ENCODE measurements at places on chromosomes 16 and 17. TPM values are rescaled to one million over a fixed set of nuclear protein-coding genes. Genes with fewer than 3 reads are reported as not detected.
A peak's percentile ranks its signal among the peaks of the same experiment; 100 is the strongest.

DNA sequence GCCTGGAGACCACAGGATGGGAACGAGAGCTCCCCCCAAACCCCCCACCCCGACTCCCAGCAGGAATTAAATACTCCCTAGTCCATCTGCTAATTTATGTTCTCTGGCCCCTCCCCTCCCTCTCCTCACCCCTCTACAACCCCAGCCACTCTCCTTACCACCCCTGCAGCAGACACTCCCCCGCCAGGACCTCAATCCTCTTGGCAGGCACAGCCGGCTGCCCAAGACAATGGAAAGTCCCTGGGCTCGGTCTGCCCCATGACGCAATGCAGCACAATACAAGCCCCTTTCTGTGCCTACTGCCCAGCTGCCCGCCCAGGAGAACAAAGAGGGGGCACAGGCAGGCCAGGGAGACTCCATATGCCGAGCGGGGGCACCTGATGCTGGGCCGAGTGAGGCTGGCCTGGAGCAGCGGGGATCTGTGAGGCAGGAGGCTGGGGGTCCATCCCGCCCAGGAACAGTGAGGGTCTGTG lies 30.3 kb upstream of the CDC42EP4 start:
- peaks cover 53% of the 10 kb centered on the region for H3K4me1 ChIP-seq
- H3K36me3 ChIP-seq, result no peaks in the 10 kb centered on the region
- H3K4me3 ChIP-seq, result no peak overlapping the region
- peak; percentile 88 for DNase-seq
- no peaks in the 10 kb centered on the region for H3K27me3 ChIP-seq

GRCh38 chr16:85608515-85608885 lies 4.6 kb upstream of the GSE1 start:
- peaks cover 13% of the 10 kb centered on the region for H3K4me1 ChIP-seq
- H3K27ac ChIP-seq, result no peak overlapping the region
- no peaks in the 10 kb centered on the region for H3K36me3 ChIP-seq
- H3K4me3 ChIP-seq, result no peak overlapping the region
- H3K27me3 ChIP-seq, result no peaks in the 10 kb centered on the region

DNA sequence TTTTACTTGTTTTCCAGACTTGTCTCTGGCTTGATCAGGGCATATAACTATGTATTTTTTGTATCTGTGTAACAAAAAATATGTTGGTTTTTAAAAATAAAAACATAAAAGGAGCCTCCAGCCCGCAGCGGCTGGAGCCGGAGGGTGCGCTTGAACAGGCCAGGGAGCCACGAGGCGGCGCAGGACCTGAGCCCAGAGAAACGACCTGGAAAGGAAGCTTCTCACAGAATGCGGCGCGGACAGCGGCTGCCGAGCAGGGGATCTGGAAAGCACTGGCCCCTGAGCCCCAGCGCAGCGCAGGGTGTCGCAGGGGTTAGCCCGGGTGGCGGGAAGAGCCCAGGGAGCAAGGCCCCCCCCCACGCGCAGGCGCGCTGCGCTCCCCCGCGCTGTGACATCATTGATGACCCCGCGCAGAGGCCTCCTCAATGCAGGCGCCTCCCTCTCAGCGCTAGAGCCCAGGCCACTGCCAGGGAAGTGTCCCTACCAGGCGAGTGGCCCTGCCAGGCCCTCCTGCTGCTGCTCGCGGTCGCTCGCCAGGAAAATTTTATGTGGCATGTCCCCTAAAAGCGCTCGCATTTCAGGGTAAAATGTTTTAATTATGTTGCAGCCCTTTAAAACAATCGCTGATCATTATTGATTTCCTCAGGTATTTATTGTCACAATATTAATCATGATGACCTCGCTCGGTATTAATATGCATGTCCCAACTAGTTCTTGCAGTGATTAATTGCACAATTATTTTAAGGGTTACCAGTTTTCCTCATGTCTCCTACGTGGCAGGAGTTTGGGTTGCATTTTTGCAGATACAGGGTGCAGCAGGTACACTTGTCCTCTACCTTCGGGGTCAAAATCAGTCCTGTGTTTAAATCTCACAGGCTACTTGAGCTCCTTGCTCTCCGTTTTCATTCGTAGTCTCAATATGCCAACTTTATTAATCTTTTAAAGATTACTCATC lies 134.2 kb downstream of the USP22 start:
- no peaks in the 10 kb centered on the region for H3K4me1 ChIP-seq
- peak overlapping the region; percentile 78 for H3K27ac ChIP-seq
- peak overlapping the region; percentile 63 for H3K4me3 ChIP-seq
- peak; percentile 53 for DNase-seq

GRCh38 chr17:57832314-57833178 lies 17.3 kb downstream of the MRPS23 start:
- DNase-seq, result no peak
- 0 out of 2 replicates have a peak, but pooled peaks cover 2% of the 10 kb centered on the region for H3K4me1 ChIP-seq
- H3K36me3 ChIP-seq, result no peaks in the 10 kb centered on the region

DNA sequence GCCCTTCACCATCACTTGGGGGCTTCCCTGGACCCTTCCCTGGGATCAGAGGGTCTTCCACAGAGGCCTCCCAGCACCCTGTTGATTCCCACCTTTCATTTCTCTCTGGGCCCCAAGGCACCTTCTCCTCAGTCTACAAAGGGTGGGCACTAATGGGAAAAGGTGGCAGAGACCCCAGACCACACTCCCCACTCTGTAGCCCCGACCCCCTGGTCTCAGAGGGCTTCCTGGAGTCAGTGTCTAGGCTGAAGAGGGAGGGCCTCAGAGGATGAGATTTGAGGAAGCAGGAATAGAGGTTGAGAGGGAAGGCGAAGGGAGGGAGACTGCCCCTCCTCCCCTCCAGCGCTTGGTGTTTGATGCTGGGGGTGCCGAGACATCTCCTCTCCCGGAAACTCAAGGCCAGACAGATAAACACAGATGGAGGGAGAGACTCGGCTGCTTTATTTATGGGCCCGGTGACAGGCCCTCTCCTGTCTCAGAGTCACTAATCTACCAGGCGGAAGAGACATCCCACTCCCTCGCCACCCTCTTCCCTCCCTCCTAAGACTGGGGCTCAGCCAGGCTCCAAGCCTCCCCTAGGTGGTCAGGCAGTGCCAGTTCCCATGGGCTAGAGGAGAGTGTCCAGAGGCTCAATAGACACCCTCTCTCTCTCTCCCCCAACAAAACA lies 18.5 kb upstream of the SP2 start:
- H3K27ac ChIP-seq, result no peak overlapping the region
- H3K36me3 ChIP-seq, result no peaks in the 10 kb centered on the region
- DNase-seq, result no peak
- H3K4me3 ChIP-seq, result no peak overlapping the region
- H3K27me3 ChIP-seq, result peaks cover 20% of the 10 kb centered on the region

DNA sequence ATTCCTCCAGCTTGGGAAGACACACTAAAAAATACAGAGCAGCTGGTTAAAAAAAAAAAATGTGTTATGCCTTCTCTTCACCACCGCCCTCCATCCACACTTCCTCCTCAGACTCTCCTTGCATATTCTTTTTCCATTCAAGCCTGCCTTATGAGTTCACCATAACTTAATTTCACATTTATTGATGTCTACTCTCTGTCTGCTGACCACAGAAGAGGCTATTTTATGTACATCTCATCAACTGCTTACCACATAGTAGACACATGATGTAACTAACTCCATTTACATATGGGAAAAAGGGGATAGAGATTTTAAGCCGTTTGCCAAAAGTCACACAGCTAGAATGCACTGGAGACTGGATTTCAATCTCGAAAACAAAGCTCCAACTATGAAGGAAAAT lies 409.8 kb downstream of the CDH11 start:
- H3K36me3 ChIP-seq, result no peaks in the 10 kb centered on the region
- no peak overlapping the region for H3K4me3 ChIP-seq
- peak; percentile 5 for DNase-seq
- H3K4me1 ChIP-seq, result no peaks in the 10 kb centered on the region
- no peak overlapping the region for H3K27ac ChIP-seq

DNA sequence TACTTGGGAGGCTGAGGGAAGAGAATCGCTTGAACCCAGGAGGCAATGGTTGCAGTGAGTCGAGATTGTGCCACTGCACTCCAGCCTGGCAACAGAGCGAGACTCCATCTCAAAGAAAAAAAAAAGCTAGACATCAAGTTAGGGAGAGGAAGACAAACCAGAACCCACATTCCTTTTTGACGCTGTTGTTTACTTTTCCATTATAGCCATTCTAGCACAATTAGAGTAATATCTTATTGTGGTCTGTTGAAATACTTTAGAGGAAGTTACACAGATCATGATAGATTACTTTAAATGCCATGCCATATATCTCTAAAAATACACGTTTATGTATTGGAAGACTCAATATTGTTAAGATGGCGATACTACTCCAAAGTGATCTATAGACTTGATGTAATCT lies 16.5 kb upstream of the ABCC1 start:
- no peak overlapping the region for H3K4me3 ChIP-seq
- no peaks in the 10 kb centered on the region for H3K4me1 ChIP-seq
- H3K27me3 ChIP-seq, result no peaks in the 10 kb centered on the region
- H3K36me3 ChIP-seq, result no peaks in the 10 kb centered on the region
- DNase-seq, result no peak

- DNase-seq, result no peak
- 0 out of 2 replicates have a peak, but pooled peaks cover 3% of the 10 kb centered on the region for H3K4me1 ChIP-seq
- no peak overlapping the region for H3K27ac ChIP-seq
- no peak overlapping the region for H3K4me3 ChIP-seq
- H3K36me3 ChIP-seq, result peaks cover 3% of the 10 kb centered on the region
Measured at GRCh38 chr17:14046978-14047377, 22.3 kb upstream of the COX10 start.

- H3K27ac ChIP-seq, result no peak overlapping the region
- peak; percentile 25 for DNase-seq
- H3K4me1 ChIP-seq, result peaks cover 20% of the 10 kb centered on the region
- no peaks in the 10 kb centered on the region for H3K36me3 ChIP-seq
- H3K4me3 ChIP-seq, result no peak overlapping the region
Measured at GRCh38 chr16:74738113-74738541, 36.5 kb downstream of the FA2H start.

GRCh38 chr16:67773569-67774456 lies 32.5 kb downstream of the RANBP10 start:
- H3K27ac ChIP-seq, result no peak overlapping the region
- H3K4me1 ChIP-seq, result peaks cover 6% of the 10 kb centered on the region
- peaks cover 5% of the 10 kb centered on the region for H3K36me3 ChIP-seq
- H3K27me3 ChIP-seq, result no peaks in the 10 kb centered on the region

DNA sequence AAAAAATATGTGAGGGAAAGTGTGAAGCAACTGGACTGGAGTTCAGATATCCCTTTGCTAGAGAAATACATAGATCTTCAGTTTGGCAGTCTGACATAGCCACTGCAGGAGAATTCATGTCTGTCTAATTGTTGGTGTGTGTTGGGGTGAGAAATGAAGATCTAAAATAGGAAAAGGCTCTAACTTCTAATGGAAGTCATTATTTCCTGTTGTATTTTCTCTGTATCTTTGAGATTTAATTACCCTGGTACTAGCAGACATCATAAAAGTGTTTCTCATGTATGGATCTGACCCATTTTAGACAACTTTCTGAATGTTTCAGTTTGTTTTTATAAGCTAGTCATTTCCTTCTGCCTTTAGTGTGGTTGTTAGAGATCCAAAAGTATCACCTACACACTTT lies 128.3 kb downstream of the NLK start:
- peaks cover 19% of the 10 kb centered on the region for H3K4me1 ChIP-seq
- no peak for DNase-seq
- H3K36me3 ChIP-seq, result peaks cover 15% of the 10 kb centered on the region
- no peaks in the 10 kb centered on the region for H3K27me3 ChIP-seq
- H3K4me3 ChIP-seq, result no peak overlapping the region

DNA sequence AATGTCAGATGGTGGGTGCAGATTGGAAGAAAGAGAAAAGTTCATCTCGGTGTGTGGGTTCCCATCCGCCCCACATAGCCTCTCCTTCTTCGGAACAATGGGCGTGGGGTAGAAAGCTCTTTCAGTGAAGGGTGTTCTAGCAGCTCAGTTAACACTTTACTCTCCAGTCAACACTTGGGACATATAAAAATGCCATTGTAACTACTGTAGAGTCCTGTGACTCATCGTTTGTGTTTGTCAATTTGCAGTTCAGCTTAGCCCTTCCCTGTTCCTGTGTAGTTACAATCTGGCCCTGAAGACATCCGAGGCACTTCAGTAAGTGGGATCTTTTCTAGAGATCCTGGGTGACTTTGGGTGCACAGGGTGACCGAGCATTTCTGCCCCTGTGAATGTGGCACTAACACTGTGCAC lies 11.5 kb upstream of the CLEC18C start:
- H3K27ac ChIP-seq, result no peak overlapping the region
- H3K27me3 ChIP-seq, result no peaks in the 10 kb centered on the region
- H3K4me1 ChIP-seq, result peaks cover 8% of the 10 kb centered on the region

GRCh38 chr17:3389791-3390190 lies 3.7 kb upstream of the OR3A2 start:
- no peak for DNase-seq
- no peak overlapping the region for H3K4me3 ChIP-seq
- no peaks in the 10 kb centered on the region for H3K36me3 ChIP-seq
- H3K4me1 ChIP-seq, result no peaks in the 10 kb centered on the region
- no peaks in the 10 kb centered on the region for H3K27me3 ChIP-seq

DNA sequence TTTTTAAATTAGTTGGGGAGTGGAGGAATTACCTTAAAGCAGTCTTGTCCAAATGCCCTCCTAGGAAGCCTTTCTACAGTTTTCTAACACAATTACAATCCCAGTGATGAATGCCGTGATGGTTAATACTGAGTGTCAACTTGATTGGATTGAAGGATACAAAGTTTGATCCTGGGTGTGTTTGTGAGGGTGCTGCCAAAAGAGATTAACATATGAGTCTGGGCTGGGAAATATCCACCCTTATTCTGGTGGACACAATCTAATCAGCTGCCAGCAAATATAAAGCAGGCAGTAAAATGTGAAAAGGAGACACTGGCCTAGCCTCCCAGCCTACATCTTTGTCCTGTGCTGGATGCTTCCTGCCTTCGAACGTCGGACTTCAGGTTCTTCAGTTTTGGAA lies 12.2 kb downstream of the ORC6 start:
- H3K36me3 ChIP-seq, result peaks cover 1% of the 10 kb centered on the region
- no peaks in the 10 kb centered on the region for H3K27me3 ChIP-seq
- no peak overlapping the region for H3K4me3 ChIP-seq
- DNase-seq, result no peak
- H3K4me1 ChIP-seq, result no peaks in the 10 kb centered on the region

- no peaks in the 10 kb centered on the region for H3K36me3 ChIP-seq
- DNase-seq, result no peak
- no peaks in the 10 kb centered on the region for H3K4me1 ChIP-seq
Measured at GRCh38 chr16:23215435-23215834, 32.9 kb downstream of the SCNN1G start.

GRCh38 chr17:12579288-12579687 lies 86.4 kb upstream of the MYOCD start:
- H3K27me3 ChIP-seq, result no peaks in the 10 kb centered on the region
- H3K36me3 ChIP-seq, result no peaks in the 10 kb centered on the region
- H3K27ac ChIP-seq, result no peak overlapping the region

The SMIM36 gene
- total RNA-seq, result not detected

The FOXO3B gene
- 5.6 TPM for total RNA-seq

The RAB11FIP4 gene
- 1.1 TPM for total RNA-seq

The ACE gene
- 1.4 TPM for total RNA-seq

The ZACN gene
- not detected for total RNA-seq

The CD300H gene
- total RNA-seq, result not detected

The STX4 gene
- total RNA-seq, result 23.5 TPM

The KRTAP2-1 gene
- total RNA-seq, result not detected

The FBRS gene
- total RNA-seq, result 2.0 TPM

The KRT28 gene
- not detected for total RNA-seq

The TBC1D28 gene
- not detected for total RNA-seq

The ARHGAP44 gene
- 1.1 TPM for total RNA-seq

All from IMR-90 (cell line).